Cerebellar nuclear complex (tissue), 1 donor: ENCODE measurements at places on chromosomes 3 and 15.

DNA sequence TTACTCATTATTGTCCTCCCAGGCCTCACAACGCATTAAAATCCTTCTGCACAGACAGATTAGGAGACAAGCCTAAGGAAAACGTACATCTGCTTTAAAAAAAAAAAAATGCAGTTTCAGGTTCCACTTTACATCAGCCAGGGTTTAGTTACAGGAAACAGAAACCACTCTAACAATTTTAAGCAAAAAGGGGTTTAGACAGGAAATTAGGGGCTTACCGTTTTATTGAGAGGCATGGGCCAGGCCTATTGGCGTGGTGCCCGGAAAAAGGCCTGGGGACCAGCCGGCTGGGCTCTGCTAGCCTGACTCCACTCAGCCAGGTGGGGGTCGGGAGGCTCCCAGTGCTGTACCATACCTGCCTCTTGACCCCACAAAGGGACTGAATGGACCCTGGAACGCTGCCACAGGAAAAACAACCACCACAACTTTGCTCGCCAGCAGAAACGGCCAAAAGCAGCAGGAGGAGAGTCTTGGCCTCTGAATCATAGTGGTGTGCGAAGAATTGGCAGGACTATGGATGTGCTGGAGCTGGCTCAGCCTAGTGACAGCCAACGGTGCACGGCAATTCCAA is 124.3 kb downstream of the CHSY1 start:
- no peak for DNase-seq

GRCh38 chr3:167350245-167350862 is 29.7 kb downstream of the ZBBX start:
- no peak for DNase-seq

DNA sequence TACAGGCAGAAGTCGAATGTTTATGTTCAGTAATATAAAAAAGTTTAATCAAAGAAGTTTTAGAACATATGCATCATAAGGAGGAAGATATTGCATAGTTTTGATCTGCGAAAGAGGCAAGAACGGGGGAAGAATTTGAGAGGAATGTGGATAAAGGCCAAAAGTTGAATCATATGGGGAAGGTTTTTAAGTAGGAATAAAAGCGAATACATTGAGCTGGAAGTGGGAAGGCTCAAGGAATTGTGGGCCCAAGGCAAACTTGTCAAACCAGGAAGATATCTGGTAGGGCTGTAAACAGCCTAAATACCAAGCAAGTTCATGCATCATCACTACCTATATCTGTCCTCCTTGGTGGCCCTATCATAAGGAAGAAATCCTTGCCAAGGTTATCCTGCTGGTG is 186.9 kb downstream of the MAGI1 start:
- no peak for DNase-seq

DNA sequence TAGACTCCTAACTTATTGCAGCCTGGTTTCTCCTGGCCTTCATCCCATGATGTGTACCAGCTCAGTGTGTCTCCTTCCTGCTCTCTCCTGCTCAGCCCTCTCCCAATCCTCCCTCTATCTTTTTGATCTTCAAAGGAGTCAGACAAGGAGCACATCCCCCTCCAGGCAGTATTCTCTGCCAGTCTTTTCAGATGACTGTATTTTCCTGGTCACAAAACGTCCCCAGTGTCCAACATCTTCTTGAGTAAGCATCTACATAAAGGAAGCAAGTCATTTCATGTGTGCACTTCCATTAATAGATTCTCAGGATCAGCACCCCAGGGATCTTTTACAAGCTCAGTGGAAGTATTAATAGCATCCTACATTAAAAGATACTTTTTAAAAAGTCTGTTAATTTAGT is 148.9 kb upstream of the THBS1 start:
- DNase-seq = no peak

- DNase-seq = no peak
These were observed 8.5 kb downstream of the MAP6D1 start for GRCh38 chr3:183816681-183817510.
